ENCODE measurements at places on chromosomes 4 and X.

DNA sequence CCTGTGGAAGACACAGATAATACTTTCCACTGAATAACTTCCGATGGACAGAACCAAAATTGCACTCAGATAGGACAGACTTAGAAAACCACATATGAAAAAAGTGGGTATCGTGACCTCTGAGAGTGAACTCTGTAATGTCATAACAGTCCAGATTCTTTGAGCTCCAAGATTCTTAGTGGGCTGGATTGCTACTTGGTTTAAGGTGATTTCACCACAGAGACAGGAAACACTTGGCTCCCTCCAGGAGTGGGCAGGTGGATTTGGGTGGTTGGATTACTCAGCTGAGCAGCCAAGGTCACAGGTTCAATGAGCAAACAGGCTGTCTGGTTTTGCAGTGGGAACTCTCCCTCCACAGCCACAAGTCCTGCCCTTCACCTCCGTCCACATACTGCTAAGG lies 126.0 kb downstream of the AFAP1 start:
- DNase-seq, result no peak

GRCh38 chrX:123339221-123339905 lies 155.3 kb downstream of the GRIA3 start:
- DNase-seq, result no peak

DNA sequence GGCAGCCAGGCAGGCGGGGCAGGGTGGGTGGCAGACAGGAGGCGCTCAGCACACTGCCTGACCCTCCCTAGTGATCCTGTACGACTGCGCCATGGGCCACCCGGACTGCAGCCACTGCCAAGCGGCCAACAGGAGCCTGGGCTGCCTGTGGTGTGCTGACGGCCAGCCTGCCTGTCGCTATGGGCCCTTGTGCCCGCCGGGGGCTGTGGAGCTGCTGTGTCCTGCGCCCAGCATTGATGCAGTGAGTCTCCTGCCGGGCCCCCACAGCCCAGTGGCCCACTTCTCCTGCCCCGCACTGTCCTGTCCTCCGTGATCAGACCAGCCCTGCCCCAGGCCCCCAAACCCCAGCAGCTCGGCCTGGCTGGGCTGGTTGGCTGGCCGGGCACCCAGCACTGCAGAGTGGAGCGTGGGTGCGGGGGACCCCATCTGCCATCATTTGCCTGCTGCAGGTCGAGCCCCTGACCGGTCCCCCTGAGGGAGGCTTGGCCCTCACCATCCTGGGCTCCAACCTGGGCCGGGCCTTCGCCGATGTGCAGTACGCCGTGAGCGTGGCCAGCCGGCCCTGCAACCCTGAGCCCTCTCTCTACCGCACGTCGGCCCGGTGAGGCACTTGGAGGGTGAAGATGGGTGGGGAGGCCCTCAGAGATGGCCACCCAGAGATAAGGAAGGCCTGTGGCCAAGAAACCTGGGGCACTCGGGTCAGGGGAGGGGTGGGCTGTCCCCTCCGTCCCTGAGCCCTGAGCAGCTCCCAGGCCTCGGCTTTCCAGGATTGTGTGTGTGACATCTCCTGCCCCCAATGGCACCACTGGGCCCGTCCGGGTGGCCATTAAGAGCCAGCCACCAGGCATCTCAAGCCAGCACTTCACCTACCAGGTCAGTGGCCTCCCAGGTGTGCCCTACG lies 7.6 kb downstream of the PLXNB3 start:
- no peak for DNase-seq

DNA sequence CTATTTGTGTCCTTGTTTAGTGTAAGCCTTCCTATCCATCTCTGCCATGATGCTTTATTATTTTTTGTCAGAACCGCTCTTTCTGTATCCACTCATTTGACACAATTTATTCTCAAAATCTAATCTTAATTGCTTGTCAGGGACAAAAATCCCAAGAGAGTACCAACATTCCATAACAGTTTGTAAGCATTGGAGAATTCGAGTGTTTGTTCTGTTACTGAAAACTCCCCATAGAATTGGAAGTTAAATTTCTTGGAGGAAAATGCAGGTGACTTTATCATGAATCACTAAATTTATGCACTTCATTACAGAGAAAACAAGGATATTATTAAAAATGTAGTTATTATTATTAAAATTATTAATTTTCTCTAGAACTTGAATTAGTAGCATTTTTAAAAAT lies 1986.1 kb downstream of the ARAP2 start:
- no peak for DNase-seq

DNA sequence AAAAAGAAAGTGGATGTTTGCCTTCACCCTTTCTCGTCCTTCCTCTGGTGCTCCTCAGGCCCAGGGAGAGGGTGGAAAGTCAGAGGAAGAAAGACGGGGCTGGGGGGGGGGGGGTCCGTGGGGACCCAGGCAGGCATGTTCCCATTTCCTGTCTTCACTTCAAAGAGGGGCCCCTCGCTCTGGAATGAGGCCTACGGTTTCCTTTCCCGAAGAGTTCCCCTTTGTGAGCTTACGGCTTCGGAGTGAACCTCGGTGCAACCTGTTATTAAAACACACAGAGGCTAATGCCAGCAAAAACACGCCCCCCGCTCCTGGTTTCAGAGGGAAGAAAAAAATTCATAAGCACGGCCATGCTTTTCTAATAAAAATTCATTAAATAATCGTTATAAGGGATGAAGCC lies 40.1 kb downstream of the SHOX start:
- no peak for DNase-seq

DNA sequence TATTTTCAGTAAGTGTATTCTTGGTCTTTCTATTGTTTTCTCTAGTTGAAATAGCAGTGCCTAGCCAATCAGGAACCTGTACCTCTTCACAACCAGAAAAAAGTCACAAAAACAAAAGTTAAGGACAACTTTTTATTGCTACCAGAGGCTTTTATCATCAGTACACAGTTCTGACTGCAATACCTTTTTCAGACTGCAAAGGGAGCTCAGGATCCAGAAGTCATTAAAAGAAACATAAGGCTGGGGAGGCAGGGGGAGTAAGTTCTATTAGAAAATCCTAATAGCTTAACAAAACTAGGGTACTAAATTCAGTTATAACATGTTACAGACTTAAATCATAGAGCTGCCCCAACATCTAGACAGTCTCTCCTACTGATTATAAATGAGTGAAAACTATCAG lies 28.8 kb downstream of the CCNI start:
- DNase-seq, result no peak

DNA sequence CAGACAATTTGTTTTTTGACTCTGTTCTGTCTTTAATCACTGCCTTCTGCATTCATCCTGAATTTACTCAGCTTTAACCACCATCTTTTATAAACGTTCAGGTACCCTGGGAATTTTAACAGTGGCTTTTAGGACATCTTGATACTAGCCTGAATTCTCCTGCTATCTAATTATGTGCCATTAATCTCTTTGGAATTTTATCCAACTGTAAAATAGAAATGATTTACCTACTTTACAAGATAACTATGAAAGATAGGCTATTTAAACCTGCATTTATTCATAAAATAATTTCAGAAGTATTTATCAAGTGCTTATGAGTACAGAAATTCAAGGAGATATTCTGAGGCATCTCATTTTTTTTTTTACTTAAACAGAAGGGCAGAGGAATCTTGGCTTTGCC lies 146.5 kb upstream of the PLAC1 start:
- DNase-seq, result no peak

- no peak for DNase-seq
Measured at GRCh38 chrX:106009145-106009544, 29.4 kb downstream of the SERPINA7 start.
